Caki2 (cell line): ENCODE measurements at places on chromosomes 1 and 21.
A peak's percentile ranks its signal among the peaks of the same experiment; 100 is the strongest.

- DNase-seq: no peak
These were observed 114.2 kb upstream of the ATP1A1 start for GRCh38 chr1:116258668-116259419.

GRCh38 chr1:4637616-4638344, 16.6 kb upstream of the AJAP1 start:
- no peak for DNase-seq

DNA sequence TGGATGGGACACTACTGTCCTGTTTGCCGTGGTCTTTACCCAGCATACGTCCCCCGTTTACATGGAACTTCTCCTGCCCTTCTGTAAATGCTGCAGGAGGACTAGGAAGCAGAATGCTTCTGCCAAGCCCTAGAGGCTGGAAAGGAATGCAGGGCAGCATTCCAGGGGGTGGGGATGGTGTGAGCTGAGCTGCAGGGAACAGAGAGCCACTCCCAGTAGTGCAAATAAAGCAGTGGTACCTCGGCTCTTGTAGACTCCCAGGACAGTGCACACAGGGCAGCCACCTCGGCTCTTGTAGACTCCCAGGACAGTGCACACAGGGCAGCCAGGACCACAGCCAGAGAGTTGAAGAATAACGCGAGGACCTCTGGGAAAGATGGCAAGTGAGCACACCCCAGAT, 35.4 kb downstream of the PTPRU start:
- peak; percentile 31 for DNase-seq

- no peak for DNase-seq
These were observed 25.4 kb upstream of the MEF2D start for GRCh38 chr1:156525856-156526489.

GRCh38 chr1:4416189-4416588, 238.2 kb upstream of the AJAP1 start:
- no peak for DNase-seq

GRCh38 chr1:65688215-65688566, 104.5 kb upstream of the PDE4B start:
- DNase-seq: no peak

- no peak for DNase-seq
These were observed 13.1 kb downstream of the TXNIP start for GRCh38 chr1:145983206-145983675.

DNA sequence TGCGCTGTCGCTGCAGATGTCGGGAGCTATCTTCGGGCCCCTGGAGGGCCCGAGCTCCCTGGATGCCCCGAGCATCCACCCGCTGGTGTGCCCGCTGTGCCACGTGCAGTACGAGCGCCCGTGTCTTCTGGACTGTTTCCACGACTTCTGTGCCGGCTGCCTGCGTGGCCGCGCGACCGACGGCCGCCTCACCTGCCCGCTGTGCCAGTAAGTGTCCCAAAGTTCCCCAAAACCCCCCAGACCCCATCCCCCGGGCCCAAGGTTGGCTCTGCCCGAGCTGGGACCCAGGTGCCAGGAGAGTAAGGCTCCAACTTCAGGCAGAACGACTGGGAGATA, 569 bp downstream of the RNF207 start:
- DNase-seq: no peak

DNA sequence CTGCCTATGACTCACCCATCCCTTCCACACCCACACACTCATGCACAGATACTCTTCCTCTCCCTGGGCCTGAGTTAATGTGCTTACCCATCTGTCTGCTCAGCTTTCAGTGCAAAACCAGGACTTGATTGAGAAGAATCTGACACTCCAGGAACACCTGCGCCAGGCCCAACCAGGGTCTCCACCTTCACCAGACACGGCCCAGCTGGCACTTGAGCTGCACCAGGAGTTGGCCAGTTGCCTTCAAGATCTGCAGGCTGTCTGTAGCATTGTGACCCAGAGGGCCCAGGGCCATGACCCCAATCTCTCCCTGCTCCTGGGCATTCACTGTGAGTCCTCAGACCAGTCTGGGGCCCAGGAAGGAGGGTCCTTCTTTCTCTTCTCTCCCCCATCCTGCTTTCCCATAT, 3.5 kb upstream of the SH3BGRL3 start:
- no peak for DNase-seq

GRCh38 chr1:52588027-52588426, 14.1 kb upstream of the GPX7 start:
- no peak for DNase-seq

- DNase-seq: no peak
These were observed 370.2 kb downstream of the DUSP10 start for GRCh38 chr1:221371705-221372104.

GRCh38 chr1:84888753-84889152, 4.3 kb downstream of the LPAR3 start:
- DNase-seq: no peak

- DNase-seq: peak; percentile 46
These were observed 30.0 kb downstream of the SOX13 start for GRCh38 chr1:204102739-204103430.

GRCh38 chr1:210151052-210151672, 81.4 kb upstream of the SERTAD4 start:
- DNase-seq: no peak

- DNase-seq: no peak
These were observed 189.5 kb downstream of the RASAL2 start for GRCh38 chr1:178283409-178283808.

DNA sequence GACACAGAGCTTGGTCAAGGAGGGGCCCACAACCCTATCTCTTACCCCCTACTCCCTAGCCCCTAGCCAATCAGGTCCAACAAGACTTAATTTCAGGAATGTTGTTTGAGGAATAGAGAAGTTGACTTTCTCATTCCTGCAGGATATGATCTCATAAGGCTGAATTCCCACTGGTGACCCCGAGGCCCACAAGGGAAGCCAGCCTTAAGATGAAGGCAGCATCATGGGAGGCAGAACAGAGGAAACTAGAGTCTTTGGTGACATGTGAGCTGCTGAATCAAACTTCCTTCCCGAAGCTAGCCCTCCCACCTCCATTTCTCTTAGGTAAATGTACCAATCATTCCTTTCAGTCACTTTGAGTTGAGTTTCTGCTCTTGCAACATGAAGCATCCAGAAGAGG, 9.1 kb upstream of the PDIK1L start:
- DNase-seq: no peak

DNA sequence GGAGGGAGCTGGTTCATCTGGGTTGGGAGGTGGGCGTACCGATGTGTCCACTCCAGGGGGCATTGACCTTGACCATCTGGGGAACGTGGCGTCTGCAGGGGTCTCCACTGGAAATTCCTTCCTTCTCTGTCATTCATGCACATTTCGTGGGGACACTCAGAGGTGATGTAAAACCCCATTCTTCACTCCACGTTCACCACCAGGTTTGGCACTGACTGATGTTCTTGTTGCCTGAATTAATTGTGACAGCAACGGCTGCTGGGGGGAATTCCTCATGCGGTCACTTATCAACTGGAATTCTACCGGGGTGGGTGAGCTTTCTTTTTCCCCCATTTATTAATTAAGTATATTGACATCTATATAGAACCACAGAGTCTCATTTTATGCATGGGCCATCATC, 18.1 kb upstream of the POFUT2 start:
- no peak for DNase-seq

DNA sequence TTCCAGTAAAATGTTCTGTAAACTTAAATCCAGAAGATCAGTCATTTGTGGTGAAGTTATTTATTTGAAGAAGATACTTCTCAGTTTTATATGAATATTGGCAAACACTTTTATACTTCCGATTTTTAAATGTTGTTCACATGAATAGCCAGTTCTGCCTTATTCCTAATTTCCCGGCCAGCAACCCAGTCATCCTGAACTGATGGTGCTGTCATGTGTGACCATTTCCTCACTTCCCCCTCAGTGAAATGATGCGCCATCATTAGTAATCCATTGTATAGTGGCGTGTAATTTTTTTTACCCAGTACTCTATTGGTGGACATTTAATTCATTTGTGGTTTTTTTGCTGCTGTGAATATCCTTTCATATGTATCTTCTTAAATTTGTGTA, 16.4 kb downstream of the GPSM2 start:
- DNase-seq: peak; percentile 64

- no peak for DNase-seq
These were observed 318.5 kb upstream of the DUSP10 start for GRCh38 chr1:222060210-222060916.

DNA sequence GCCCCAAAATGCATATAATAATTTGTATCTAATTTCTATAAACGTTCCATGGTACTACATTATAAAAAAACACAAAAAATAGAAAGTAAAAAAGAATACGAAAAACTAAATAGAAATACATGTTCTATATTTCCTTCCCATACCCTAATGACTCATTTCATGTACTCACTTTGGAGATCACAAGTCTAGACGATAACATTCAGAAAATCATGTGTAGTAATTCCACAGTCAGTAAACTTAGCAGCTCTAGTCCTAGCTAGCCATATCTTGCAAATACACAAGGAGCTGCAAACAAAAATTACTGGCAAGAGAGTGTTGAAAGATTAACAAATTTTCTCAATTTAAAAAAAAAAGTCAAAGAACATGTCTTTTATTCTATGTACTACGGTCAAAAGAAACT, 1.4 kb downstream of the GOLPH3L start:
- DNase-seq: no peak

DNA sequence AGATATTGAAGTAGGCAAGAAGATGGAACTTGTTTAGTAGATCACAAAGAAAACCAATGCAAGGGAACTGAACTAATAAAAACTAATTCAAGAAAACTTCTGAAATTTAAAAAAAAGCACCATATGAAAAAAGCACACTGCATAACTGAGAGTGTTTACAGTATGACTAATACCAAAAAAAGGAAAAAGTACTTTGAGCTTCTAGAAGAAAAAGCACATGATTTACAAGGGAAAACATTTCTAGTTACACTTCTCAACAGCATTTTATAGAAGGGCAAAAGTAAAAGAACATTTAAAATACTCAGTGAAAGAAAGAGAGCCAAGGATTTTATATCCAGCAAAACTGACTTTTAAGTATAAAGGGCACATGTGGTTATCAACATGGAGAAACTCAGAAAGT, 233.6 kb downstream of the RPS6KC1 start:
- DNase-seq: no peak

- no peak for DNase-seq
These were observed 22.0 kb downstream of the EIF4G3 start for GRCh38 chr1:21154717-21155116.

GRCh38 chr1:44408632-44409602, 3.9 kb downstream of the RNF220 start:
- DNase-seq: no peak

DNA sequence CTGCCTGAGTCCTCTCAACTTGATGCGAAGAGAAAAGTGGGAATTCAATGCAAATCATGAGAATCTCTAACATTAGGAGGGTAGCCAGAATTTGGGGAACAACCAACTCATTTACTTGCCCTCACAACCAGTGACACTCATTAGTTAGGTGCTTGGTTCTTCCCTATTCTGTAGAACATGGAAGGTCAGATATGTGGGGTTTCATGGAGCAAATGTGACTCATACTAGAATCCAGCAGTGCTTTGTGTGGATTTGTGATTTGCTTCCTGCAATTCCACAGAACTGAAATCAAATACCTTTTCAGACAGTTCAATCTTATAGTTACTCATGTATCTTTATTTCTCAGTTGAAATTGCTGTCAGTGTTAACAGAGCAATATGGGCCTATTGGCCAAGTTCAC, 6.9 kb upstream of the ETV3 start:
- DNase-seq: no peak
